Activated naive CD8-positive, alpha-beta T cell treated with anti-CD3 and anti-CD28 coated beads, Interleukin-2, amount 50 U/mL, for 16 hours (primary cell): ENCODE measurements at places on chromosomes 7 and 10.

DNA sequence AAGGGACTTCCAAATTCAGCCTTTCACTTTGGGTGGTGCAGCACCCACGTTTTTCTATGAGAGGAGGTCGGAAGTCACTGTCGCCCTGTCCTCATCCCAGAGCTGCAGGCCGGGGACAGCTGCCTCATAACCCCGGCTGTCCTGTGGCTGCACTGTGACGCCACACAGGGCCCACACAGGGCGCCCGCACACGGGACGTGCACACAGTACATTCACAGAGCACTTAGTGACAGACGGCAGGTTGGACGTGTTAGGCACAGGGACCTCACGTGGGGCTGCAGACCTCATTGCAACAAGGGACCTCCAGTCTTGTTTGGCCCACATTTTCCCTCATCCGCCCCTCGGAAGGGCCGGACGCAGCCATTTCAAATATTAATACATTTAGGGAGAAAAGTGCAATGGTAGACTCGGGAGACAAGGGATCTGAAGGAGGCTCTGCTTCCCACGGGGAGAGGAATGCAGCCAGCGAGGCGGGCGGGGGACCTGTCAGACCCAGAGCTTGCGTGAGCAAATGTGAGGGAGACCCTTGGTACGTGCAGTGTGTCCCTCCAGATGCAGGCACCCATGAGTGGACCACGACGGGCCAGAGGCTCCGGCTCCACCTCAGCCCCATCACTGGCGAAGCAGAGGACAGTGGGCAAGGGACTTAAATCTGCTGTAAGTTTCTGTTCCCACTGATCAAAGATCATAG, 86.7 kb downstream of the VOPP1 start:
- DNase-seq, result no peak

DNA sequence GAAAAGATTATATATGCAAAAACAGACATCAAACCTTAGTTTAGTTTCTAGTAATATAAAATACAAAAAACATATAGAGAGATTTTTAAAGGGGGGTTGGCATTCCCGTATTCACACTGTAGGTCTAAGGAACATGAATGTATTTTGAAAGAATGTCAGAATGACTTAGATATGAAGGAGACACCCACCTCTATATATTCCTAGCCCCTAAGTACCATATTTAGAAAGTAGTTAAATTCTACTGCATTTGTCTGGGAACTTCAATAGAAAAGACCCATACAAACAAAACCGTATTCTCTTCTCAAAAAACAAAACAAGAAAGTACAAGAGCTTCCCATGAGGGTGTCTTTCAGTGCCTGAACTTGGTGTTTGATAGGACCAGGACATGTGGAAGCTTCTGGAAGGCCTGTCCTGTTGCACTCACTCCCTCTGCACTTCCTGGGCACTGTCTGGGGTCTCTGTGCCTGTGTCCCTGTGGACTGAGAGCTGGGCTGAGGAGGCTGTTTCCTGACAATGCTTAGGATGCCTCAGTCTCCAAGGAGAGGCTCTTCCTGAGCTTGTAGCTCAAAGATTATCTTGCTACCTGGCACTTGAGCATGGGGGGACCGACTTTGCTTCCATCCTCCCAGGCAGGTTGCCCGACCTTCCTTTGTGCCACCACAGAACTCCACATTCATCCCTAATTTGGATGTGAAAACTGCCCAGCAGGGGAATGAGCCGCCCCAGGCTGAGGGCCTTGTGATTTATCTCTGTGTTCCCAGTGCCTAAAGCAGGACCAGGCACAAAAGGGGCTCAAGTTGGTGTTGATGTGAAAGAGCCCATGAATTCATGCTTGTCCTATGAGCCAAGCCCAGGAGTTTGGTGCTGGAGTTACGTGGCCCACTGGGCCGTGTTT, 44.4 kb upstream of the KLF6 start:
- DNase-seq, result no peak

DNA sequence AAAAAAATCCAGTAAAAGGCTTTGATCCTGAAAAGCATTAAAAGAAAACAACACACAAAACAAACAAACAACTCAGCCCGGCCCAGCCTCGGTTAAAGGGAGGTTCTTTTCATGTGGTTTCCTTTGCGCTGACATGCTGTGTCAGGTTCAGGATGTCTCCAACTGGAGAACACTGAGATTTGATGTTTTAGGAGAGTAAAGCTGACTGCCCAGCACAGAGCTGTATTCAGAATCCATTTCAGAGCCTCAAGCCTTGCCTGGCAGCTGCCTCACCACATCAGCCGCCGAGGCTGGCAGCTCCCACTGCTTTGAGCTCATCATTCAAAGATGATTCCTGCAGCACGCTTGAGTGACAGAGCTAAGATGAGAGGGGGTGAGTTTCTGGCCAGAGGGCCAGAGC, 205.8 kb upstream of the LYZL1 start:
- no peak for DNase-seq

DNA sequence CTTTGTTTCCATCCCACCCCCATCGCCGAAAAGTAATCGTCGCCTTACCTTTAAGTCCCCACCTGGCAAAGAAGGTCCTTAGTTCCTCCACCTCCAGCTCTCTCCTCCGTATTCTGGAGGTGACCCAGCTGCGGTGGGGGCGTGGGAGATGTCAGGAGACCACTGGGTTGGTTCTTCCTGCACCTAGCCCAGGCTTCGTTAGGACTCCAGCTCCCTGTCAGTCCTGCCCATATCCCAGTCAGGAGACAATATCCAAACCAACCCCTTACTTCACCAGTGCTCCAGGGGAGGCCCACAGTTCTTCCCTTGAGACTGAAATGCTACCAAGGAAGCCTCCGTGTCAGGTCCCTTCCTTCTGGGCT, 693 bp downstream of the ADIRF start:
- no peak for DNase-seq

- no peak for DNase-seq
These were observed 120.4 kb downstream of the CUBN start for GRCh38 chr10:17009212-17009700.

- no peak for DNase-seq
These were observed 63.1 kb upstream of the LEP start for GRCh38 chr7:128177768-128178550.

- DNase-seq, result no peak
These were observed 46.9 kb downstream of the PRPF18 start for GRCh38 chr10:13633689-13634088.

- no peak for DNase-seq
These were observed 9.5 kb downstream of the EPHA1 start for GRCh38 chr7:143399151-143399550.

DNA sequence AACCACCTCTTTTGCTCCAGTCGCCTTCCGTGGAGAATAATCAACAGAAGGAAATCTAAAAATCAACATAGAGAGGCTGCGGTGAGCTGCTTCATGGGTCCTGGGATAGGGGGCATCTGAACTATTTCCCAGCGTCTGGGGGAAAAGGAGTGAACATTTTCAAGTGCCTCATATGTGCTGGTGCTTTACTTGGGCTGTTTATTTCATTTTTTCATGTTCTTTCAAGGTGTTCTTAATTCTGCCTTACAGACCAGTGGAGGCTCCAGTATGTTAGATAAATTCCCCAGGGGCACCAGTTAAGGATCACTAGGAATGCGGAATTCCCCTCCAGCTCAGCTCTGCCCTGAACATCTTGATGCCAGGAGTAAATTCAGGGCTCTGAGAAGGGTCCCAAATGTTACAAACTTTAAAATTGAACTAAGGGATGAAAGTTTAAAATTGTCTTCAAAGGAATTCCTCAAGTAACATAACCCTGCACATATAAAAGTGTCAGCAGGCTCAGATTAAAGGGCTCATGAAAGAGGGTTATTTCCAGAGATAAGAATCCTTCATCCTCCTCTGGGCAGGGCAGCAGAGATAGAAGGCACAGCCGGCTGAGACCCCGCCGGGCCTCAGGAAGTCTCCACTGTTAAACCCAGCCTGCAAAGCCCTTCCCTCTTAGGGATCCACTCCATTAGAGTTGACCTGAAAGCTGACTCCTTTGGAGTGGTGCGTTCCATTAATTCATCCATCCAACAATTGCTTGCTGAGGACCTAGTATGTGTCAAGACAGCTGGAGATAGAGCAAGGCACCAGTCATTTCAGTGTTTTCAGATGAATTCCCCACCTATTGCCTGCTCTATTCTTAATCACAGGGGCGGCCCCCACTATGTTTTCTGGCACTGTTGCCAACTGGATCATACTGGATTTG, 345.8 kb downstream of the KCNMA1 start:
- DNase-seq, result no peak

DNA sequence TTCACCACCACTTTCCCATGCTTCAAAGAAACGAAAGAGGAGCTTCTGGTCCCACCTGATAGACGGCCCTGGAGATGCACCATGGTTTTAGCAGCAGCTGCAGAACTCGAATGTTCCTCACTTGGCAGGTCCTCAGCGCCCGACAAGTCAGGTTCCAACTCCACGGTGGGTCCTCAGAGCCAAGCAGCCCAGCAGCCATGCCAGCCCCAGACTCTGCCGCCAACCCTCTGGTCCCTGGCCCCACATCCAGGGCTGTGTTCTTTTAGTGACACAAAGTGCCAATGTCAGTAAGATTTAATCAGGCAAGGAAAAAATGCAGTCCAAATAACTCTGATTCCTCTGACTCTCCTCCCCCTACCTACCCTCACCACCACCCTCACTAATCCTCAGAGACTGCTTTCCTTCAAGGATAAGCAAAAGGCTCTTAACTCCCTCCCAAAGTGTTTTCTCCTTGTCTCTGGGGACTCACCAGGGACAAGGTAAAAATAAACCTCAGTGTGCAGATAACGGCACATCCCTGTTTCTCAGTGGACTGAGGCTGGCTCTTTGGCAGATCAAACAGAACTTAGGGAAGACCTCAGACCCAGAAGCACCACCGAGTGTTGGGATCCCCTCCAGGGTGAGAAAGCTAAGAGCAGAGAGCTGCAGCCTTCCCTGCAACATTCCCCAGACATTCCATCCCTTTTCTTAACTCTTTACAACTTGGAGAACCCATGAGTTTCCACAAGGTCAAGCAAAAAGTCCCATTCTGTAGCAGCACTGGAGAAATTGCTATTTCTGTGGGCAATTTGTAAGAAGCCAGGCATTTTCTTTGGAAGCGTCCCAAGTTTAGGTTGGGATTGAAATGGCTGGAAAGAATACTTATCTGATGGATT, 358.9 kb downstream of the FRMD4A start:
- DNase-seq, result no peak
